NCI-H2081 (cell line): ENCODE measurements at places on chromosomes 1 and 21.

DNA sequence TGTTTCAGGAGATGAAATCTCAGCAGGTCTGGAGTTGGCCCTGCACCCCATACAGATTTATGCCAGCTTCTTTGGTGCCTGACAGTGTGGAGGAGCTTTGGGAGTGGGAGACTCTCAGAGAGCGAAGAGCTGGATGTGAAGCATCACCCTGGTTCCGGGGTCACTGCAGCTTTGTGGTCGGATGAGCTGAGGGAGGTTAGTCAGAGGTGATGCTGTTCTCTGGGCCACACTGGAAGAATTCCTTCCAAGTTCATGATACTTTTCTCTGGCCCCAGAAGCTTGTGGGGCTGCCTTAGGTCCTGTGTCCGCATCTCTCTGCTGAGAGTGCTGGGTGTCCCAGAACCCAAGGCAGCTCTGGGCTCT is 467.8 kb downstream of the CAMTA1 start:
- no peak for DNase-seq

DNA sequence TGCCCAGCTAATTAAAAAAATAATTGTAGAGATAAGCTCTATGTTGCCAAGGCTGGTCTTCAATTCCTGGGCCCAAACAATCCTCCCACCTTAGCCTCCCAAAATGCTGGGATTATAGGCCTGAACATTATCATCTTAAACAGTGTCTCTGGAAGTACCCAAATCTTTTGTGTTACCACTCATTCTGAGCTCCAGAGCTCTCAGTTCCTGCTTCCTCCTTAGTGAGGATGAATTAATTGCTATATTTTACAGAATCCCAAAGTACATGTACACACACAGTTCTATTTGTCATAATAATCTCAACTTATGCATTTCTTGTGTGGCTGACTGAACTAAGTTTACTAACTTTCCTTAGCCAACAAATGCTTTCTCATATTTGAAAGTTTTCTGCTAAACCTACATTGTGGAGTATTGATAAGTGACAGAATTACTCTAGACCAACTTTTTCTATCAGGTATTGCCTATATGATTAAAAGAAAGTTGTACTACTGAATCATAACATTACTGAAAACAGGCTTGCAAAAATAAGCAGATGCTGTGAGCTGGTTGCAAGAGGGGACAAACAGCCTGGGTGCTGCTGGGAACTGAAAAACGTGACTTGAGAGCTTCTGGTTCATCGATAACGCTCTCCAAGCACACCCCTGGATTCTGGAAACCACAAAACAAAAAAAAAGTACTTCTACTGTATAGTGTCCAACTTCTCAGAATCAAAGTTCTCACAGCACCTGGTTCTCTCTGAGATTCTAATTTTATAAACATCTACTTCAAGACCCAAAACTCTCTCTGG is 15.3 kb downstream of the VAV3 start:
- no peak for DNase-seq

- no peak for DNase-seq
Observed at GRCh38 chr21:20343186-20343585, 655.0 kb upstream of the NCAM2 start.

GRCh38 chr1:171257607-171258076 is 9.3 kb downstream of the FMO1 start:
- no peak for DNase-seq

GRCh38 chr1:29673669-29674626 is 437.6 kb downstream of the PTPRU start:
- DNase-seq, result no peak

DNA sequence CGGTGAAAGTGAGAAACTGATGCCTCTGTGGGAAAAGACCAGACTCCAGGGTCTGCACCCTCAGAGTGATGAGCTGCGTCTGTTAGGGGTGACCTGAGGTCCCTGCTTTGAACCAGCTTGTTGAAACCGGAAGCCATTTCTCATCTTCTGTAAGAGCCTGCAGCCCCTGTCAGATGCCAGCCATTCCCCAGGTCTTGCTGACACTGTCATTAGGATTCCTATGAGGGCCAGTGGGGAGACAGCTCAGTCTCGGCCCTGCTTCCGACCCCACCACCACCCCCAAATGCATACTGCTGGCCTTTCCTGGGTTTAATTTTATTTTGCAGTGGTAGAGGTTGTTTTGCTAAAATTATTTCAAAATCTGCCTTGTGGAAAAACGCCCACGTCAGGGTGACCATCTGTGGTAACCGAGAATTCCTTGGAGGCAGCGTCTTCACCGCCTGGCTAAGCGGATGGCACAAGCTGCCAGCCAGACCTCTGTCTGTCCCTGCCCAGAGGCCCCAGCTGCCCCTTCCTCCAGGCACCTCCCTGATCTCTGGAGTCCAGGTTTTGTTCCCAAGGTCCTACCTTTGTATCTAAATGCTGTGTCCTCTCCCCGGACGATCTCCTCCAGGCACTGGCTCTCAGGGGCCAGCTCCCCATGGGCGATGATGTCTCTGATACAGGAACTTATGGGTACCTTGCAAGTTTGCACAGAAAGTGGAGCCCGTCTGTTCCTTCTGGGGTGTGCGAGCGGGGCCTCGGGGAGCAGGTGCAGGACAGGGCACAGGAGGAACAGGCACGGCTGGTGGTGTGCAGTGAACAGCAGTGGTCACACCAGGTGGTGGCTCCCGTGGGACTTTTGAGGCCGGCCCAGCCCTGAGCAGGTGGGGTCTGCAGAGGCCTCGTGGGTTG is 49.9 kb downstream of the PRKCZ start:
- no peak for DNase-seq

DNA sequence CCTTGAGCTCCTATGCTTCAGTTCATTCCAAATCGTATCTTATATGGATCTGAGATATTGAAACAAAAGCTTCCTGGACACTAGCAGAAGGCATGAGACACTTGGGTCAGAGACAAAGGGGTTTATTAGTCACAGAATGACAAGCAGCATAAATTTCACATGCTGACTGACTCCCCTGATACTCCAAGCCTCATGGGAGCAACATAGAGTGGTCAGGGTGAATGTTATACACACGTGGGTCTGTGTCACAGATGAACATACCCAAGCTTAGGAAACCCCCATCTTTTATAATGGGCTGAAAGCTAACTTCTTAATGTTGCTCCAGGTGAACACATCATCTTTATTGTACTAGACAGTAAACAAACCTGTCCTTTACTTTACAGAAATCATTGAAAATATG is 599.9 kb upstream of the RGS18 start:
- no peak for DNase-seq

- DNase-seq, result no peak
Observed at GRCh38 chr1:50783286-50783685, 176.8 kb downstream of the FAF1 start.

- no peak for DNase-seq
Observed at GRCh38 chr21:28903448-28903847, 89.2 kb downstream of the LTN1 start.

GRCh38 chr21:44923480-44924084 is 2.9 kb upstream of the ITGB2 start:
- DNase-seq, result no peak

GRCh38 chr1:145979746-145980456 is 15.4 kb downstream of the POLR3GL start:
- DNase-seq, result no peak
